Cerebellar nuclear complex (tissue), 1 donor: ENCODE measurements at places on chromosomes 2 and 18.

DNA sequence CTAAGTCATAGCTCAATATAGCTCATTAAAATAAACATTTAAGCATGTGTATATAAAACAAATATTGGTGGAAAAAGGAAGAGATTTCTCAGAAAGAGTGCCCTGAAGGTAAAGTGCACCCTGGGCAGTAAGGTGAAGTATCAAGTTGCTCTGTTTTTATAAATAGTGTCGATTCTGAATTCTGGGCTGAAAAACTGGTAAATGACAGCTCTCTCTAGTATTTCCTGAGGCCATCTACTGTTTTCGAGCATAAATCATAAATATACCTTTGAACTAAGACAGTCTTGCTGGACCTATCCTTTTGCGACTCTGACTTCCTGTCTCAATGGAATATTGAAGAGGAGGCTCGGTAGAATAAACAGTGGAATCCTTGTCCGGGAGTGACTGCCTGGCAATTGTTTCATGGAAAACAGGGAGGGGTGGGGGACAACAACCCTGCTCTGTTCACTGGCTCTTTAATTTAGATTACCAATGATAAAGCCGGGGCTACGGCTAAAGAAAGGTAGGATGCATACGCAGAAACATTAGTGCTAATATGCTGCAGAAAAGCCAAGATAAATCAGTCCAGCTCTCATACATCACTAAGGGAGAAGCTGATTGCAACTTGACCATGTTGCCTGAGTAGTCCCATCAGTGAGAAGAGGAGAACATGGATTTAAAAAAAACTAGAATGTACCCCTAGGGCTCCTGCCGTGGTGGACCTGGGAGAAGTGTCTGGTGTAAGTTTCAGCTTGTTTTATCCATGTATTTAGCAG lies 124.1 kb downstream of the RAPGEF4 start:
- no peak for DNase-seq

DNA sequence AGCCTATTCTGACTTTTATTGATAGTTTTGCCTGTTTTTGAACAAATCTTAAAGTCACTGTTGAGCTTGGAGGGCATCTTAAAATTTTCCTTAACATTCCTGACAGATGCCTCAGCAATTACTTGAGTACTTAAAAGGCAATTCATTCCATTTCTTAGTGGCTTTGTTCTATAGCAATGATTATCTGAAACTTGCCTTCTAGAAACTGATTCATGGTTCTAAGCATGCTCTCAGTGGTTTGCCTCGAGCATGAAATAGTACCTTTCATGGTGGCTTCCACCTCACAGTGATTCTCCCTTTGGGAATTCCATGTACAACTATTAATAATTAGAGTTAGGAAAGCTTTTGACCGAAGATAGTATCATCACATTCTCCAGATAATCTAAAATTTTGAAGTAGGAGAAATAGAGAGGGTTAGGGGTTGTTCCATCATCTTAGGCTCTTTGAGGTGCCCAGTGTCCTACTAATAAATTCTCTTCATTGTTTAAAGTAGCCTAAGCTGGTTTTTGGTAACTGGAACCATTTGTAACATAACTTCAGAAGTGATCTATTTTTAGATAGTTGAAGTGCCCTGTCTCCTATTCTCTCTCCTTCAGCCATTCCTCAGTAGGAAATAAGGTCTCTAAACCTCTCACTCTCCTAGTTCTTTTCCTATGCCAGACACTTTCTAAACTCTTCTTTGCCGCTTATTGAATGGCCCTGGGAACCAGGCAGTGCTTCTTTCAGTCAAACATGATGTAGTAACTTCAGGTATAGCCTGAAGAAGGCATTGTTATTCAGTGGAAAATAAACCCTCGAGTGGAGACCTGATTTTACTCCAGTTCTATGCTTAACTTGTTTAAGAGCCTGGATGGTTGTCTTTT lies 156.1 kb downstream of the HAUS1 start:
- DNase-seq, result no peak

- no peak for DNase-seq
Observed at GRCh38 chr2:109439390-109439786, 174.4 kb downstream of the SEPTIN10 start.

- DNase-seq, result no peak
Observed at GRCh38 chr2:171201271-171201670, 40.6 kb upstream of the TLK1 start.
